ENCODE measurements at places on chromosomes 5 and 9. TPM values are rescaled to one million over a fixed set of nuclear protein-coding genes. Genes with fewer than 3 reads are reported as not detected.

The PIK3R1 gene
- total RNA-seq: 4.7 TPM

The ARSK gene
- total RNA-seq: 7.4 TPM

The STK32A gene
- total RNA-seq: 0.22 TPM

The TOR1A gene
- 64.4 TPM for total RNA-seq

The DAP gene
- 60.9 TPM for total RNA-seq

The PTCH1 gene
- total RNA-seq: 1.7 TPM

The REEP2 gene
- total RNA-seq: 5.9 TPM

The FGFR4 gene
- 23.4 TPM for total RNA-seq

The ATOX1 gene
- total RNA-seq: 211 TPM

The SVEP1 gene
- total RNA-seq: 1.4 TPM

The ANKRD55 gene
- total RNA-seq: 0.03 TPM

The GCNT4 gene
- total RNA-seq: 0.47 TPM

The CMYA5 gene
- total RNA-seq: 0.22 TPM

The SHOC1 gene
- not detected for total RNA-seq

The ANKRD33B gene
- 11.0 TPM for total RNA-seq

The TOR4A gene
- total RNA-seq: 28.2 TPM

The SH3PXD2B gene
- total RNA-seq: 16.0 TPM

The PCDHAC1 gene
- total RNA-seq: 1.1 TPM

The IL5 gene
- total RNA-seq: not detected

The PKD2L2 gene
- total RNA-seq: 0.03 TPM

The EGFL7 gene
- total RNA-seq: 39.5 TPM

The SSNA1 gene
- total RNA-seq: 149 TPM

The CYLC2 gene
- not detected for total RNA-seq

The TLX3 gene
- not detected for total RNA-seq

The FRRS1L gene
- 0.37 TPM for total RNA-seq

The TRIM32 gene
- total RNA-seq: 23.2 TPM

The ITGA2 gene
- 36.5 TPM for total RNA-seq

The WDR31 gene
- total RNA-seq: 1.1 TPM

The LPCAT1 gene
- total RNA-seq: 154 TPM

The SOX30 gene
- total RNA-seq: 0.07 TPM

The C1QTNF2 gene
- total RNA-seq: 0.14 TPM

The FCHO2 gene
- 13.9 TPM for total RNA-seq

The RUSC2 gene
- 19.9 TPM for total RNA-seq

The PCDHA11 gene
- 0.43 TPM for total RNA-seq

The WNK2 gene
- total RNA-seq: 6.1 TPM

The PPP1R2B gene
- 0.07 TPM for total RNA-seq

The ADAMTS12 gene
- total RNA-seq: 8.6 TPM

The PLAC8L1 gene
- total RNA-seq: not detected

The ADAMTS6 gene
- total RNA-seq: 0.12 TPM

The DOCK8 gene
- 0.32 TPM for total RNA-seq

The PCDHB5 gene
- total RNA-seq: 1.9 TPM

The UQCRQ gene
- 512 TPM for total RNA-seq

The CCNJL gene
- 12.9 TPM for total RNA-seq

The SLC46A2 gene
- total RNA-seq: not detected

The SLC25A2 gene
- not detected for total RNA-seq

The CAMK2A gene
- 0.87 TPM for total RNA-seq

The PRSS3 gene
- 11.1 TPM for total RNA-seq

Measured in A549 treated with CpdA at 1 μM for 4 hours (cell line).